ENCODE measurements at places on chromosomes 12 and 14.

GRCh38 chr14:100706860-100707259 lies 19.8 kb upstream of the DLK1 start:
- DNase-seq, result no peak

DNA sequence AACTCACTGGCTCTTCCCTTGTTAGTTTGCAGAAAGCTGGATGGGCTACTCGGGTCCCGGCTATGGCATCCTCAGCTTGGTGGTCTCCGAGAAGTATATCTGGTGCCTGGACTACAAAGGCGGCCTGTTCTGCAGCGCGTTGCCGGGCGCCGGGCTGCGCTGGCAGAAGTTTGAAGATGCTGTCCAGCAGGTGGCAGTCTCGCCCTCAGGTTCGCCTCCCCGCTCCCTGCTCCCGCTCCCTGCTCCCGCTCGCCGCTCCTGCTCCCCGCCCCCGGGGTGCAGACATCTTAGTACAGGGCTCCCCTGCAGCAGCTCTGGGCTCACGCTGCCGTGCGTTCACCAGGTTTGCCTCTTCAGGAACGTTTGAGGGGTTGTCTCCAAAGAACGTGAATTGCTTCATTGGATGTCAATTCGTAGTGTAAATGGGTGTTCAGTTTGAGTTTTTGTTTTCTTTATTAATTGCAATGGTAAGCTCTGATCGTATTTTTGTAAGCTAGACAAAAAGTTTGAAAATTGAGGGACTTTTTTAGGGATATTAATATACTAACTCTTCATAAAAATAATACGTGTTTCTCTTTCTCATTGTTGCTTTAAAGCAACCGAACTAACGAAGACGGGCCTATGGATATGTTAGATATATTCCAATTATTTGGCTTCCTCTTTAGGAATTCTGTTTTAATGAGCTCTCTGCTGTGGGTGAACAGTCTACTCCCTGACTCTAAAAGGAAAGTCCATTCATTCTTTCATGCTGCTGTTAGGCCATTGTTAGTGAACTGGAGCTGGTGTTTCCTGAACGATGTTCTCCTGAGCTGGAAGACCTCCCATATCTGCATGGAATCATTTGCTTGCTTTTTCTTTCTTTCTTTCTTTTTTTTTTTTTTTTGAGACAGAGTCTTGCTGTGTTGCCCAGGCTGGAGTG lies 71.3 kb downstream of the ANKRD9 start:
- peak; percentile 80 for DNase-seq

DNA sequence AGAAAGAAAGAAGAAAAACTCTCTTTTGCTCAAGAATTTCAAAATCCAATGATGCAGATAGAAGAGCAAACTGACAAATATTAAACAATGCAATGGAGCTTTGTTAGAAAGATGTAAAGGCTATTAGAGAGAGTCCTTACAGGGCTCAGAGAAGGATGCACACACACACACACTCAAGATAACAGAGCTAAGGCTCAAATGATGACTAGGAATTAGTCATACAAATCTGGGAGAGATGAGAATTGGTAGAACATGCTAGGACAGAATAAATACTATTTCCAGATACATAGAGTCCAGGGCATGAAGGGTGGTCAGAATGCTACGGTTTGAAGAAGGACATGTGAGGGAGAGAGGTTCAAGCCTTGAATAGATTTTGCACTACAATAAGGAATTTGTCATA lies 650.1 kb upstream of the MDGA2 start:
- DNase-seq, result no peak

GRCh38 chr14:78829274-78829673 lies 659.1 kb downstream of the NRXN3 start:
- DNase-seq, result no peak

DNA sequence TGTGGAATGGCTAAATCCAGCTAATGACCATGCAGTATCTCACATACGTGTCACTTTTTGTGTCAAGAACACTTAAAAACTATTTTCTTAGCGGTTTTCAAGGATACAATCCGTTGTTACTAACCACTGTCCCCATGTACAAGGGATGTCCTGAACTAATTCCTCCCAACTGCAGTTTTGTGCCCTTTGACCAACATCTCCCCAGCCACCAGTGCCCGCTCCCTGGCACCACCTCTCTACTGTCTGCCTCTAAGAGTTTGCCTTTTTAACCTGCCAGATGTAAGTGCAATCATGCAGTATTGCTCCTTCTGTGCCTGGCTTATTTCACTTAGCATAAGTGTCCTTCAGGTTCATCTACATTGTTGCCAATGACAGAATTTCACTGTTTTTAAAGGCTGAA lies 315.7 kb downstream of the TMEM121 start:
- no peak for DNase-seq

DNA sequence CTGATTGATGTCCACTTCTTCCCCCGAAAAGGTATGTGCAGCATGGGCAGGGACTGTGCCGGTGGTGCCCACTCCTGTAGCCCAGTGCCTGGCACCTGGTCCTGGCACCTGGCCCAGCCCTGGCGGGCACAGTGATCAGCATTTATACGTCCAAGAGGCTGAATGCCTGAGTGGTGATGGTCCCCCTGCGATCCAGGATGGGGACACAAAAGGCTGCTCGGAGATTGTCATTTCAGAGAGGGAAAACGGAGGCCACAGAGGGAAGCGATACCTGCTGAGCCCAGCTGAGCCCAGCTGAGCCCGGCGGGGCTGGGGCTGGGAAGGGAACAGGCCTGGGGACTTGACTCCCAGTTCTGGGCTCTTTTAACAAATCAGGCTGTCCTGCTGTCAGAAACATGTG lies 55.8 kb downstream of the PRIMA1 start:
- DNase-seq, result no peak

DNA sequence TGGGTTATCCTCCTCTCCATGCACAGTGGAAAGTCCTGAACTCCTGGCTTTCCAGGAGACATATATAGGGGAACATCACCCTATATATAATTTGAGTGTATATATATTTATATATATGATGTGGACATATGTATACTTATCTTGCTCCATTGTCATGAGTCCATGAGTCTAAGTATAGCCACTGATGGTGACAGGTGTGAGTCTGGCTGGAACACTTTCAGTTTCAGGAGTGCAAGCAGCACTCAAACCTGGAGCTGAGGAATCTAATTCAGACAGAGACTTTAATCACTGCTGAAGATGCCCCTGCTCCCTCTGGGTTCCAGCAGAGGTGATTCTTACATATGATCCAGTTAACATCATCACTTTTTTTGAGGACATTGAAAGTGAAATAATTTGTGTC lies 4.4 kb downstream of the SSTR1 start:
- DNase-seq, result no peak

DNA sequence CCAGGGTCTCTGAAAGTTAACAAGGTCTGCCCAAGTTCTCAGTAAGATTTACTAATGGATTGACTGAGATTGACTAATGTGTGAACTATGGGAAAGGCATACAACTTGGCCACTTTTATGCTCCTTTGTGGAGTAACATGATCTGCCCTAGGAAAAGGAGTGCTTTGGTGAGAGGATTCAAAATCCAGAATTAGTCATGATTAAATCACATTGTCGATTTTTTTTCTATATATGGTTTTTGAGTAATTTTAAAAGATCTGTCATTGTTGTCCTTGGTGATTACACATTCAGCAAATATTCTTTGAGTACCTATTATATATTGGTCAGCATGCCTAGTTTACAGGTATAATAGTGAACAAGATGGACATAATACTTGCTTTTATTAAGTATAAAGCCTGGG lies 147.7 kb upstream of the SYT10 start:
- DNase-seq, result no peak

- DNase-seq, result no peak
Observed at GRCh38 chr14:50092006-50092555, 24.3 kb downstream of the VCPKMT start.

- peak; percentile 87 for DNase-seq
Observed at GRCh38 chr14:89365061-89365801, 51.8 kb downstream of the FOXN3 start.

- no peak for DNase-seq
Observed at GRCh38 chr14:32808644-32809043, 130.0 kb upstream of the NPAS3 start.

GRCh38 chr12:72273499-72273837 lies 1.3 kb downstream of the TRHDE start:
- no peak for DNase-seq

GRCh38 chr12:9864913-9865675 lies 4.1 kb downstream of the CLEC2B start:
- no peak for DNase-seq

GRCh38 chr14:56135001-56135400 lies 16.8 kb downstream of the PELI2 start:
- no peak for DNase-seq

GRCh38 chr12:53954694-53955035 lies at the start of gene HOXC12:
Gene HOXC12, plus strand, starts transcription at chr12:53954903. Its CDS starts 27 bp downstream, at chr12:53954930.
- DNase-seq, result peak; percentile 31

- peak; percentile 20 for DNase-seq
Observed at GRCh38 chr14:55348766-55349453, 62.7 kb downstream of the ATG14 start.

- no peak for DNase-seq
Observed at GRCh38 chr12:69515394-69515930, 45.3 kb downstream of the FRS2 start.

DNA sequence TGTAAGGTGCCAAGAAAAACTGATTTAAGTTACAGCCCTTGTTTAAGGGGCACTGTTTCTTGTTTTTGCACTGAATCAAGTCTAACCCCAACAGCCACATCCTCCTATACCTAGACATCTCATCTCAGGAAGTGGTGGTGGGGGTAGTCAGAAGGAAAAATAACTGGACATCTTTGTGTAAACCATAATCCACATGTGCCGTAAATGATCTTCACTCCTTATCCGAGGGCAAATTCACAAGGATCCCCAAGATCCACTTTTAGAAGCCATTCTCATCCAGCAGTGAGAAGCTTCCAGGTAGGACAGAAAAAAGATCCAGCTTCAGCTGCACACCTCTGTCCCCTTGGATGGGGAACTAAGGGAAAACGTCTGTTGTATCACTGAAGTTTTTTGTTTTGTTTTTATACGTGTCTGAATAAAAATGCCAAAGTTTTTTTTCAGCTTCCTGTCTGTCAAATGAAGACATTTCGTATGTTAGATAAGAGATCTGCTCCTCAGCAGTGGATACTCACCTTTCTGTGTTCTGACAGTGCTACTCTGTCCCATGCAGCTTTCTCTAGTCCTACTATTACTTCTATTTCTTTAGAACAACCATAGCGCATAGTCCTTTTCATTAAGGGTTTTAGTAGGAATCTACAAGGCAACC lies 1.2 kb upstream of the PA2G4 start:
- no peak for DNase-seq

Data from B cell (primary cell).